Effector CD8-positive, alpha-beta T cell (primary cell): ENCODE measurements at places on chromosomes 7 and 10.

DNA sequence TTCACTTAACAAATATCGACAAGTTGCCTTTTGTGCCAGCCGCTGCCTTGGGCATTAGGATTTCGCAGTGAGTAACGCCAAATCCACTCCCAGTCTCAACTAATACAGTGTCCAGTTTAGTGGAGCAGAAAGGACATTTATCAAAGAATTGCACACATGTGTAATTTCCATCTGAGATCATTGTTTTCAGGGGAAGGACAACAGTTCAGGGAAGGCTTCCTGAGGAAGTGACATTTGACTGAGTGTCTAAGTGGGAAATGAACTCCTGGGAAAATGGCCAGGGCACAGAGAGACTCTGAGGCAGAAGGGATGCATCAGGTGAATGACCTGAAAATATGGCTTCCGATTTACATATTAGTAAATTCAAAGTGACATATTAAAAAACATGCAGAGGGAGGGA lies 89.4 kb downstream of the ITGA8 start:
- no peak for DNase-seq

DNA sequence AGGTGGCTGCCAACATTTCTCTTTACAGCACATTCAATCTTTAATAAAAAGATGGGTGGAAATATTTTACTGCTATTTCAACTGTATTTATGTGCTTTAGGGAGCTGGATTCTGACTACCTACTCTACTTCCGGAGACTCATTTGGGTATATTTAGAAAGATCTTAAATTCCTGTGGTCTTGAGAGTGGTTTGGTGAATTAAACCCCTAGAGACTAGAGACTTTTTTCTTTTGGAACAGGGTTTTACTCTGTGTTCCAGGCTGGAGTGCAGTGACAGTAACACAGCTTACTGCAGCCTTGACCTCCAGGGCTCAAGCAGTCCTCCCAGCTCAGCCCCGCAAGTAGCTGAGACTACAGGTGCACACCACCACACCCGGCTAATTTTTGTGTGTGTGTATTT lies 79.0 kb upstream of the HABP2 start:
- no peak for DNase-seq

DNA sequence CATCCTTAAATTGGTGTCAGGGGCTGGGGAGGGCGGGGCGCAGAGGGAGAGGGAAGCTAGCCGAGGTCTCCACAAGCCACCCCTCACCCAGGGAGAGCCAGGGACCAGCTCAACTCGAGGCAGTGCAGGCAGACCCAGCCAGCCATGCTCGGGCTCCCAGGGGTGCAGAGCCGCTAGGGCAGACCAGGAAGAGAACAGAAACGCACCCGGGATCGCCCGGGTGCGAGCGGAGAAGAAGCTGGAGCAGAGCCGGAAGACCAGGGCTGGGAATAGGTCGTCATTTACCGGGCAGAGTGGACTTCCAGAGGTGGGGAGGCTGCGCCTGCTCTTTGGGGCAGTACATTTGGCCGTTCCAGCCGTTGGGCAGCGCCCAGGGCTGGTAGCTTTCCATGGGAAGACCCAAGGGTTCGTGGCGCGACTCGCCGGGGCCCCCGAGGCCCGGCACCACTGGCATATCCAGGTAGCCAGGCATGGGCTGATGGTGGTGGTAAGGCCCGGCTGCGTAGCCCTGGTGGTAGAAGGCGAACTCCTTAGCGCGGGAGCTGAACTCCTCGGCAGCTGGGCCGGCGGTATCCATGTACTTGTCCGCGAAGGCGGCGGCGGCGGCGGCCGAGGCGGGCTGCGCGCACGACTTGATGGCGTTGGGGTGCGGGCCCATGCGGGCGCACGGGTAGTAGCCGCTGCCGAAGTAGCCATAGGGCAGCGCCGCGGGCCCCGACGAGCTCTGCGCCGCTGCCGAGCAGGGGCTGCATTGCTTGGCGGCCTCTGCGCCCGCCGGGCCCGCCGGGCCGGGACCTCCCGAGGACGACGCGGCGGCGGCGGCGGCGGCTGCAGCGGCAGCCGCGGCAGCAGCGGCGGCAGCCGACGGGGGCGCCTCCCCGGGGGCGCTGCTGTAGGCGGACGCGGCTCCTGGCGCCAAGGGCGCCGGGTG lies 755 bp downstream of the HOXA13 start:
- no peak for DNase-seq

- no peak for DNase-seq
Measured at GRCh38 chr7:35565927-35566326, 129.0 kb downstream of the HERPUD2 start.

DNA sequence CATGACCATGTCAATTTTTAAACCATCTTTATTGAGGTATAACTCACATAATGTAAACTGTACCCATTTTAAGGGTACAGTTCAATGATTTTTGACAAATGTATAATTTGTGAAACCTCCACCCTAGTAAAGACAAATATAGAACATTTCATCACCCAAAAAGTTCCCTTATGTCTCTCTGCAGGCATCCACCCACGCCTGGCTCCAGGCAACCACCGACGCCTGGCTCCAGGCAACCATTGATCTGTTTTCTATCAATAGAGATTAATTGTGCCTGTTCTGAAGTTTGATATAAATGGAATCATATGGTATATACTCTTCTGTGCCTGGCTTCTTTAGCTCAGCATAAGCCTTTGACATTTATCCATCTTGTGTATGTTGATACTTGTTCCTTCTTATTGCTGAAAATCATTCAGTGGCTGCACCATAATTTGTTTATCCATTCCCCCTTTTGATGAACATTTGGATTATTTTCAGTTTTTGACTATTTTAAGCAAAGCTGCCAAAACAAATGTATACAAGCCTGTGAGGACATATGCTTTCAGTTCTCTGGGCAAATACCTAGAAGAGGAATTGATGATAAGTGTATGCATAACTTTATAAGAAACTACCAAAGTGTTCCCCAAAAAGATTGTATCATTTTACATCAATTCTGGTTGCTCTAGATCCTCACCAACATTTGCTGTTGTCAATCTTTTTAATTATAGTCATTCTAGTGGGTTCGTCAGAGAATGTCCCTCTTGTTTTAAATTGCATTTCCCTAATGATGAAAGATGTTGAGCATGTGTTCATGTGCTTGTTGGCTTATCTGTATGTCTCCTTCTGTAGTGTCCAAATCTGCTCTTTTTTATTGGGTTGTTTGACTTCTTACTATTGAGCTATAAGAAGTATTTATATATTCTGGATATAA lies 55.7 kb upstream of the HECTD2 start:
- no peak for DNase-seq

- DNase-seq, result no peak
Measured at GRCh38 chr10:112429147-112429546, 17.6 kb downstream of the ZDHHC6 start.
